ENCODE measurements at places on chromosomes 7 and 10.

DNA sequence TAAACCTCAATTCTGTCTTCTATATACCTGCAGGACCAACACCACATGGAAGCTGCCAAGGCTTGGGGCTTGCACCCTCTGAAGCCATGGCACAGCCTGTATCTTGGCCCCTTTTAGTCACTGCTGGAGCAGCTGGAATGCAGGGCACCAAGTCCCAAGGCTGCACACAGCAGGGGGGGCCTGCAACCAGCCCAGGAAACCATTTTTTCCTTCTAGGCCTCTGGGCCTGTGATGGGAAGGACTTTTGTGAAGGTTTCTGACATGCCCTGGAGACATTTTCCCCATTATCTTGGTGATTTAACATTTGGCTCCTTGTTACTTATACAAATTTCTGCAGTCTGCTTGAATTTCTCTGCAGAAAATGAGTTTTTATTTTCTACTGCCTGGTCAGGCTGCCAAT lies 123.2 kb upstream of the PCGF5 start:
- no peak for DNase-seq

GRCh38 chr10:12181065-12181775 lies 14.5 kb downstream of the NUDT5 start:
- DNase-seq: no peak

GRCh38 chr10:119078422-119079179 lies 2.0 kb downstream of the EIF3A start:
- DNase-seq: no peak

- no peak for DNase-seq
Observed at GRCh38 chr7:32147546-32148268, 77.5 kb upstream of the PDE1C start.
